ENCODE measurements at places on chromosomes 12 and 14.

GRCh38 chr14:31125231-31125630 is 82.4 kb downstream of the HECTD1 start:
- DNase-seq = no peak

DNA sequence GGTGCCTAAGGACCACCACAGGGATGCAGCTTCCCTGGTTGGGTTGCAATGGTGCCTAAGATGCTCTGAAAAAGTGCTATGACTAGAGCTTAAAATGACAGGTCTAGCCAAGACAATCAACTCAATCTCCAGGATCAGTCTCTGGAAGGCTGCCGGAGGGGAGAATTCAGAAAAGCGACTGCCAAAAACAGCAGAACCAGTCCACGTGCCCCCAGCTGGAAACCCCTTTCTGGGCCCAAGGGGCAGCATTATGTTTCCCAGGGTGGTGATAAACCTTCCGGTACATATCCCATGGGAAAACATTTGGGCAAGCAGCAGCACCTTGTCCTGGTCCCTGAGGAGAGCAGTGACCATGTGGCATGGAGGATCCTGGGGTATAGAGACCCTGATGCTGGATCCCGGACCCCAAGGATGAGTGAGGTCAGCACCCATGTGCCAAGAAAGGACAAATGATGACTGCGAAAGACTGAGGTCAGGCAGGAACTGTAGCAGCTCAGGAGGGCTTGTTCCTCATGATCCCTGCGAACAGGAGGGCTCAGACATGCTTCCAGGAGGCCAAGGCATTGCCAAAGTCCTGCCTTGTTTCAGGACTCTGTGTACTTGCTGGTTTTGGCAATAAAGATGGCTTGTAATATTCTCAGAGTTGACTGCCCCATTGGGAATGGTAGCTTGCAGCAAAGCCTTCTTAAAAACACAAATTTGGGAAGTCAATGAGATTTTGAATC is 49.9 kb upstream of the LTBP2 start:
- DNase-seq = peak; percentile 95

- DNase-seq = no peak
Observed at GRCh38 chr12:11718768-11719253, 69.3 kb downstream of the ETV6 start.

GRCh38 chr12:23174917-23175316 is 549.9 kb downstream of the ETNK1 start:
- no peak for DNase-seq

- DNase-seq = no peak
Observed at GRCh38 chr14:77638771-77639171, 22.3 kb upstream of the SPTLC2 start.
